ENCODE measurements at places on chromosomes 2 and 18.
A peak's percentile ranks its signal among the peaks of the same experiment; 100 is the strongest.

- DNase-seq, result no peak
Measured at GRCh38 chr2:12577567-12578253, 139.0 kb upstream of the TRIB2 start.

DNA sequence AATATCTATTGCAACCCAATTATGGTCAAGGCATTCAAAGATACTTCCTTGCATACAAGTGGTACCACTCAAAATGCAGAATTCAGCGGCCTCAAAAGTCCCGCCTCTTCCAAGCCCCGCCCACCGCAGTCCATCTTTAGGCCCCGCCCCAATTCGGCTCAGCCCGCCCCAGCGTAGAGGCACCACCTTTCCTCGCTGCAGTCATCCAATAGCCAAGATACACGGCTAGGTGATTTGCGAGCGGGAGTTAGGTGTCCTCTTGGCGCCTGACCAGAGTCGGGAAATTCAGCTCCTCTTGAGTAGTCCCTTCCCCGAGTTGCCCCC lies 431 bp upstream of the SEC11C start:
- DNase-seq, result peak; percentile 91

DNA sequence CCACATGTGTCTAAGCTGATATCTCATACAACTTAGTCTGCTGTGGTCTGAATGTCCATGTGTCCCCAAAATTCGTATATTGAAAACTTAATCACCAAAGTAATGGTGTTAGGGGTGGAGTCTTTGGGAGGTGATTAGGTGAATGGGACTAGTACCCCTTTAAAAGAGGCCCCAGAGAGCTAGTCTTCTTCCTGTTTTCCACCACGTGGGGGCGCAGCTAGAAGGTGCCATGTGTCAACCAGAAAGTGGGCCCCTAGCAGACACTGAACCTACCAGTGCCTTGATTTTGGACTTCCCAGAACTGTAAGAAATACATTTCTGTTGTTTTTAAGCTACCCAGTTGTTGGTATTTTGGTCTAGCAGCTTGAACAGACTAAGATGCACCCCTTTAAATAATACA lies 86.6 kb downstream of the ASB1 start:
- DNase-seq, result peak; percentile 30

DNA sequence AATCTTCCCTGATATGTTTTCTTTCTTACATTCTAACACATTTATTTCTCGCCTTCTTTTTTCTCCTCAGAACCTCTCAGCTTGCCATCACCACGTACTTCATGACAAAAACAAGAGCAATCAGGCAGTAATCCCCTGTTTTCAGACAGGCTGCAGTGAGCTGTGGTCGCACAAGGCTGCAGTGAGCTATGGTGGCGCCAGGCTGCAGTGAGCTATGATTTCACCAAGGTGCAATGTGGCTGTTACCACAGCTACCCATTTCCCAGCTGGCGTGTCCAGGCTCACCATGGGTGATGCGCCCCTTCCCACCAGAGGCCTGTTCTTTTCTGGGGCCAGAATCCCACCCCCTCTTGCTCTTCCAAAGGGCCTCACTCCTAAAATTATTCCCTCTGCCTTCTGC lies 25.8 kb downstream of the TCF23 start:
- no peak for DNase-seq

GRCh38 chr18:42977982-42978637 lies 137.4 kb downstream of the RIT2 start:
- no peak for DNase-seq

DNA sequence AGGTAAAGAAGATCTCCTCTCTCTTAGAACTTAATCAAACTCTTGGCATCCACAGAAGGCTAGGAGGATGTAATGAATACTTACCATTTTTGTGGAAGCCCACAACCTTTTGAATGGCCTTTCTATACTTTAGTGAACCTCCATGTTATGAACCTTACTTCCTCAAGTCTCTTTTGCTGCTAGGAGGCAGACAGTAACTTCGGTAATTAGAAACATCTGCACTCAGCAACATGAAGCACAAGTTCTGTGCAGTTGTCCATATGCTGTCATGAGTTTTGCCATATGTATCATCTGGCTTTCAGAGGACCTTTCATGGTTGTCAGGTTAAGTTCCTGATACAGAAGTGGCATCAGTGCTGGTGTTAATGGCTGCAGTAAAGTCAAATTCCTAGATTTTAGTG lies 50.4 kb downstream of the PDK1 start:
- no peak for DNase-seq

DNA sequence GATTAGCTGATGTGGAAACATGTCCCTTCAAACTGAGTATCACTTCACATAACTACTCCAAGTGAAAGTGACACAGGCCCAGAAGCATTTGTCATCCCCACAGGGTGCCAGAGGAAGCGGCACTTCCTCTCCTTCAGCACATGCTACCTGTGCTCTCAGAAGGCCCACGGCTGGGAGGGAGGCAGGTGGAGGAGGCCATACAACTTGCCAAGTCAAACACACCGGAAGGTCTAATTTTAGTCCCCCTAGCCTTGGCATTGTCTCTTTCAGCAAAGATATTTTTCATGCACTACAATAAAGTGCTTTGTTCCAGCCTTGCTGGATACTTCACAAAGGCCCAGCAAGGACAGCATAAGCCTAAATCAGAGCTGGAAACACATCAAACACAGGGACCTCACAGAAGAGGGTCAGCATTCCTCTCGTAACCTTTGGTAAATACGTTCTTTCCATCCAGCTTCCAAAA lies 38.0 kb downstream of the VSNL1 start:
- DNase-seq, result no peak

DNA sequence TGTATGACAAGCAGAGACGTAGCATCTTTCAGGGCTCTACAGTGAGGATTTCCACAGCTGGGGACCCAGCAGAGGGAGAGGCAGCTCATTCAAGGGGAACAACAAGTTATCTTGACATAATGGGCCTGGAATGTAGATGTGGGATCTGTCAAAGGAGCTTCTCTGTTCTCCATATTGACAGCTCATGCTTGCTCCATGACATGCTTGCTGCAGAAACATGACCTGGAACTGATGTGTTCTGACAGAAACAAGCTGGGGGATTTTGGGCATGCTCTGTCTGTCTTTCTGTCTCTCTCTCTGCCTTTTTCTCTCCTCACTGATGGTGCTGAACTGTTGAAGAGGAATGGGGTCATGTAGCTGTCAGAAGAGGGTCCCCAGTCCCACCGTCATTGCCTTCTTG lies 79.6 kb downstream of the MMADHC start:
- DNase-seq, result no peak

GRCh38 chr2:1806254-1806653 lies 61.9 kb upstream of the PXDN start:
- no peak for DNase-seq

- no peak for DNase-seq
Measured at GRCh38 chr2:66201242-66201641, 233.7 kb upstream of the MEIS1 start.
